Stimulated activated CD4-positive, alpha-beta T cell treated with anti-CD3 and anti-CD28 coated beads, TNF-alpha, amount 100 ng/mL, for 4 hours (primary cell): ENCODE measurements at places on chromosomes 3 and 15.
A peak's percentile ranks its signal among the peaks of the same experiment; 100 is the strongest.

DNA sequence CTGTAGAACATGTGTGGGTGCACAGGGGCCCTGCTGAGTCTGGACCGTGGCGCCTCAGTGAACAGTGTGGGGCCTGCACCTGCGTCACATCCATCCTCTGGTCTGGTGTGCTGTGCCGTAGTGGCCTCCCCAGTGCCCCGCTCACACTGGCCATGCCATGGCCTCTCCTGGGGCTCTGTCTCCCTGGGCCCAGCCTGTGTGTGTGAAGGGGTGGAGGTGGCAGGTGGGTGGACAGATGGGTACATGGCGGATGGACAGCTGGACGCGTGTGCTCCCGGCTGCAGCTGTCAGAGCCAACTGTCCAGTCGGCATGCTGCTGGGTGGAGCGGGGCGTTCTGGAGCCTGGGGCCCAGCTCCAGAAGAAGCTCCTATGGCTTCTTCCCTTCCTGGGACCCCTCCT lies 17.8 kb downstream of the PLXNA1 start:
- DNase-seq: no peak

DNA sequence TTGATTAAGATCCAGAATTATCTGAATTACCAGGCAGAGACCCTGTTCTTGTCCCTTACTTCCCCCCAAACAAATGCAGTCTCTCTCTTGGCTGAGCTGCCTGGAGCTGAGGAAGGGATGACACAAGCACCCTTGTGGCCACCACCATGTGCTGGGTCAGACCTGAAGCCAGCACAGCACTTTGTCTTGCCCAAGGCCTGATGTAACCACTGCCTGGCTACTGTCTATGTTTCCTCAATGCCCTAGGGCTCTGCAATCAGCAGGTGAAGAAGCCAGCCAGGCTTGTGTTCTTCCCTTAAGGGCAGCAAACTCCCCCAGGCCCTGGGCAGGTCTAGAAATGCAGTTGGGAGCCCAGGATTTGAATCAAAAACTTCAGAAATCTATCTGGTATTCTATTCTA lies 15.8 kb upstream of the CASR start:
- DNase-seq: no peak

GRCh38 chr3:11138371-11138770 lies 15.9 kb upstream of the HRH1 start:
- DNase-seq: no peak

DNA sequence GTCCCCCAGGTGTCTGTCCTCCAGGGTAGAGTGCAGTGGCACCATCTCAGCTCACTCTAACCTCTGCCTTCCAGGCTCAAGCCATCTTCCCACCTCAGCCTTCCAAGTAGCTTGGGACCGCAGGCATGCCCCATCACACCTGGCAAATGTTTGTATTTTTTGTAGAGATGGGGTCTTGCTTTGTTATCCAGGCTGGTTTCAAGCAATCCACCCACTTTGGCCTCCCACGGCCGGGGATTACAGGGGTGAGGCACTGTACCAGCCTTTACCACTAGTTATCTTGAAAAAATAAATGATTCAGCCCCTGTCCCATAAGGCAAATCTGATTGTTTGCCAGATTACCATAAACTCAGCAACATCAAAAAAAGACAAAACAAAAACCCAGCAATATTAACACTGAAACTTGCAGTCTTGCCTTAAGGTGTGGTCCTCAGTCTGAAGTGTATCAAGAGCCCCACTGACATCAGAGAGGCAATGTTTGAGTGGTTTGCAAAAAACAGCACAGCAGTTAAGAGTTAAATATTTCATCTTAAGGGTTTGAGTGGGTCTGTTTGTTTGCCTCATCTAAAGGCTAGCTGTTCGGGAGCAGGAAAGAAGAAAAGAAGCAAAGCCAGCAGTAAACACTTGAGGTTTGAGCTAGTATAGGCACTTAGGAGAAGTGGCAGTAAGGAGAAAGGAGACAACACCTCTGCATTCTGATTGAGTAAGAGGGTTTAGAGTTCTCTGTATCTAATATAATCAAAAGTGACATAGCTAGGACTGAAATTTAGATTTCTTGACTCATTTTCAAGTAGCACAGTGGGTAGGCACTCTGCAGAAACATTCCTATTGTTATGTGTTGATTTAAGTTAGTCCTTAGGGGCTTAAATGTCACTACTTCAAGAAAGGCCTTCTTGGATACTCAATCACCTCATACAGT lies 26.3 kb upstream of the EDEM1 start:
- peak; percentile 3 for DNase-seq

DNA sequence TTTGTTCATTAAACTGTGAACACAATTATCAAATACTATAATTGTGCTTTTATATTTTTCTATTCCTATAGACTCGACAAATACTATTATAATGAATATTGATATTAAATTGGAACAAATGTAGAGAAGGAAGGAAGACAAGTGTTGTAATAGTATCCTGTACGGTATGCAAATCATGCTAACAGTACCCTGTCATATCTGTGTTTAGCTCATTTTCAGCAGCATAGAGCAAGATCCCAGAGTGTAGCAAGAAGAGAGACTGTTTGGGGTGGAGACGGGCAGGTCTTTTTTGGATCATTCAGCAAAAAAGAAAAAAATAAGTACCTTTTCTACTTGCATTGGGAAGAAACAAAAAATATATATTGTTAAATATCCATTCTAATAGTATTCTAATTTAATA lies 224.1 kb downstream of the TPRG1 start:
- no peak for DNase-seq

GRCh38 chr3:31645256-31645655 lies 112.5 kb downstream of the STT3B start:
- no peak for DNase-seq

GRCh38 chr3:77365152-77365551 lies 325.3 kb downstream of the ROBO2 start:
- DNase-seq: no peak

- DNase-seq: no peak
Observed at GRCh38 chr3:54628888-54629441, 298.9 kb downstream of the LRTM1 start.

GRCh38 chr3:24678421-24678865 lies 183.8 kb upstream of the THRB start:
- no peak for DNase-seq

DNA sequence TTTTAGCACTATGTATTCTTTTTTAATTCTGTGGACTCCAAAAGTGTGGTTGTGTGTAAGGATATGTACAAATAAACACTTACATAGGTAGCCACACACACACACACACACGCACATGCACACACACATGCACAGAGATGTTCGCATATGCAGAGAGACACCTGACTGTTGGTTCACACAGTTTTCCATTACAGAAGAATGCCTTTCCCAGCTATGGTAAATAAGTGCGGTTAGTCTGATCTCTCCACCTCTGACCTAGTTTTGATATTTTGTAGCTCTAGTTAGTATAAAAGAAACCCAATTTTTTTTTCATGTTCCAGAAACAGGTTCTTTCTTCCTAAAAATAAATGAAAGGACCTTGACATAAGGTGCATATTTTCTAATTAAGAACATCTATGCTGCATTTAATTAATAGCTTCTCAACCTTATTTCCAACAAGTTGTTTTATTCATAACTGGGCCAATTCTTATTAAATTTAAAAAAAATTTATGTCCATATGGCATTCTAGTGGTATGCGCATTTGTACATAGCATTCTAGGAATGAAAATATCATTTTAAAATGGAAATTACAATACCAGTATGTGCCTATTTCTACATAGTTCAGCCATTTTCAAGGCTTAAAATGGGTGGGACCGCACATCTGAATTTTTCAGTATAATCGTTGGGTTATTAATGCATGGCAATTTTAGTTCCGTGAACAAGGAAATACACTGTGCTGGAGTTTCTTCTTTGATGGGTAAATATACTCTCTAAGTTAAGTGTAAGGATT lies 27.2 kb downstream of the TMEM108 start:
- no peak for DNase-seq

DNA sequence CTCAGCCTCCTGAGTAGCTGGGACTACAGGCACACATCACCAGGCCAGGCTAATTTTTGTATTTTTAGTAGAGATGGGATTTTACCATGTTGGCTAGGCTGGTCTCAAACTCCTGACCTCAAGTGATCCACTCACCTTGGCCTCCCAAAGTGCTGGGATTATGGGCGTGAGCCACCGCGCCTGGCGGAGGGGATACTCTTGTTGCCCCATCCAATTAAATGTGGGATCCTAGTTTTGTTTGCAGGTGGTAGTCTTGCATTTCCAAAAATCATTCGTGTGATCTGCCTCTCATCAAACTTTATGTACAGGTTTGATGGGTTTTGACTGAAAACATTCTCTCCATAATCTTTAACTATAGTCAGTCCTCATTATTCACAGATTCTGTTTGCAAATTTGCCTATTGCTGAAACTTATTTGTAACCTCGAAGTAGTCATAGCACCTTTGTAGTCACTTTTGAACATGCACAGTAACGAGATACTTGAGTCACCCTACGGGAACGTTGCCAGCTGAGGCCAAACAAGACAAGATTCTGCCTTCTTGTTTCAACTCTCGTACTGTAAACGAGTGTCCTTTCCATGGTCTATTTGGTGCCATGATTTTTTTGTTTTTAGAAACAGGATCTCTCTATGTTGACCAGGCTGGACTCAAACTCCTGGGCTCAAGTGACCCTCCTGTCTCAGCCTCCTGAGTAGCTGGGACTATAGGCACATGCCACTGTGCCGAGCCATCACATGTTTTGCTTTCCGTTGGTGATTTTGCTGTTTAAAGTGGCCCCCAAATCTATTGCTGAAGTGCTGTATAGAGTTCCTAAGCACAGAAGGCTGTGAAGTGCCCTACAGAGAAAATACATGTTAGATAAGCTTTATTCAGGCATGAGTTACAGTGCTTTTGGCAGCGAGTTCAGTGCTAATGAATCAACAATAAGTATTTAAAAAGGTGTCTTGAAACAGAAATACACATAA lies 8.1 kb upstream of the MAPK6 start:
- DNase-seq: no peak

GRCh38 chr3:51024765-51025632 lies 350.3 kb downstream of the DOCK3 start:
- DNase-seq: peak; percentile 16

GRCh38 chr3:14814411-14814871 lies 4.3 kb upstream of the FGD5 start:
- DNase-seq: no peak

GRCh38 chr3:158520433-158520832 lies 50.6 kb upstream of the MLF1 start:
- DNase-seq: no peak

GRCh38 chr15:101520395-101520794 lies 30.9 kb upstream of the PCSK6 start:
- DNase-seq: no peak

DNA sequence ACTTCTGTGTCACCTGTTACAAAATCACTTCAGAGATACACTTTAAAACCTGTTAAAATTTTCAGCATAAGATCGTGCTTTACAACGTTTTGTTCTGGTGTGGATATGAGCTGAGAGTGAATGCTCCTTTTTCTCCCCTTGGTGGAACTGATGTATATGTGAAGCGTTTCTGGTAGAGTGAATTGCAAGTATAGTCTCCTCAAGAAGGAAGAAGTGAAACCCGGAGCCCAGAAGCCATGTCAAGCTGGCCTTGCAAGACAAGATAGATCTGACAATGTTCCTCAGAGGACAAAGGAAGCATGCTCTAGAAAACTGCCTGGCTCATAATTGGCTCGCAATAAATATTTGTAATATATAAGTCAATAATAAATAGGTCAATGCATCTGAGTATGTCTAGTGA lies 23.6 kb downstream of the SERPINI2 start:
- no peak for DNase-seq

GRCh38 chr15:72994534-72995177 lies 57.6 kb upstream of the NEO1 start:
- DNase-seq: no peak

DNA sequence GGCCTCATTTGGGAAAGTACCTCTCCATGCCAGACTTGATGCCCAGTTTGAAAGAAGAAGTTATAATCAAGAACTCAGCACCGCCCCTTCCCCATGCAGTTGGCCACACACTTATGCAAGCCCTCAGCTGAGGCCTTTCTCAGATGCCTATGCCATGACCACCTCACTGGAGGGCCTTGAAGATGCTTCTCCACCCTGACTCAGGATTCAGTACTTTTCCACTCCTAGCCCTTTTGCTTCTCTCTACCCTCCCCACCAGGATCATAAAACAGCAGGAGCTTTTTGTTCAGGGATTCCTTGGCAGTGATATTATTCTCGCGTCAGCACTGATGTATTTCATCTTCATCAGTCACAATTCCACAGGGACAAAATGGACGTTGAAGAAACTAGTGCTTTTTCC lies 313.5 kb downstream of the PYDC2 start:
- DNase-seq: no peak

DNA sequence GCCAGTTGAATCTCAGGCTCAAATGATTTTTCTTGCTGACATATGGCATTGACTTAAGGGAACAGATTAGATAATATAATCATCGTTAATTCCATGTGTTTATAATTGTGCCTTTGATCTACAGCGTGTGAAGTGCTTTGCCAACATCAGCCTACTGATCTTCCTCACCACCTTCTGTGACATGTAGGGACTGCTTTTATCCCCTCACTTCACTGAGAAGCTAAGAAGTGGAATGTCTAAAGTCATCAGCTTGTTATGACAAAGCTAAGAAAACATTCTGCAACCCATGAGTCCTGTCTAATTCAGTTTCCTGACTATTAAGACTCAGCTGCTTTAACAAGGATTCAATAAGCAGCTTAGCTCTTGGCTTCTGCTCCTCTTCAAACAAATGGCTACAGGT lies 106.0 kb downstream of the MYH15 start:
- no peak for DNase-seq

DNA sequence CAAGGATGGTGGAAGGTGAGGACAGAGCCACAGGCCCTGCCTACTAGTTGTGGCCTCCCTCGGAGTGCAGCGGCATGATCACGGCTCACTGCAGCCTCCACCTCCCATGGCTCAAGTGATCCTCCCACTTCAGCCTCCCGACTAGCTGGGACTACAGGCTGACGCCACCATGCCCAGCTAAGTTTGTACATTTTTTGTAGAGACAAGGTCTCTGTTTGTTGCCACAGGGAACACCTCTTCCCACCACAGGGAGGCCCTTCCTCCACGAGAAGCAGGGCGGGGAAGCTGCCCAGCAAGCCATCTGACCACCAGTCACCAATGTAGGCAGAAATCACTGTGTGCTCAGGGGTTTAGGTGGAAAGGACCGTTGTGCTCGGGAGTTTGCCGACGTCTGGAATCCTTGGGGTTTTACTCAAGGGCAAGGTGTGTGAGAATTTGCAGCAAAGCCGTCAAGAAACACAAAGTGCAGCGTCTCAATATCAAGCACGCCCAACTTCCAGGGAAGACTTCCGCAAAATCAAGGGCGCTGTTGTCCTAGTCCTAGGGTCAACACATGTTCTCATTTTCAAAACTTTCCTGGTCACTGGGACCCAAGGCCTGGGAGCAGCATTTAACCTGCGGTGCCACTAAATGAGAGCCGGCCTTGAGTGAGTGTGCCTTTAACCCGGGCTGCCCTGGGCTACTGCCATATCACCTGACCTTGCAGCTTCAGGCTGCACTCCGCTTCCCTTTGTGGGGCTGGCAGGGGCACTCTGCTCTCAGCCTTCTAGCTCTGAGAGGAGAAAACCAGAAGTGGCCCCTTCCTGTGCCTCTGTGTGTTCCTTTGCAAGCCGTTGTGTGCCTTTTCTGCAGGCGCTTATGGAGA lies 65.7 kb downstream of the SLC12A8 start:
- DNase-seq: no peak

GRCh38 chr15:59567324-59567723 lies 44.3 kb upstream of the GCNT3 start:
- no peak for DNase-seq
